Activated T-cell treated with anti-CD3 and anti-CD28 coated beads, Interleukin-2, amount 50 U/mL, for 48 hours (primary cell): ENCODE measurements at places on chromosomes 7 and 10.

GRCh38 chr7:120060281-120060680 lies 212.7 kb upstream of the KCND2 start:
- DNase-seq: no peak

GRCh38 chr10:25578061-25578460 lies 356.0 kb upstream of the MYO3A start:
- no peak for DNase-seq

GRCh38 chr7:108203537-108203936 lies 73.4 kb upstream of the LAMB4 start:
- DNase-seq: no peak

GRCh38 chr7:84194484-84195271 lies at the start of gene SEMA3A:
SEMA3A (minus strand) TSS chr7:84194789; CDS start chr7:84194586, 203 bp downstream.
- DNase-seq: peak; percentile 27

GRCh38 chr10:84375011-84375410 lies 46.6 kb downstream of the CCSER2 start:
- DNase-seq: no peak

GRCh38 chr10:124732931-124733570 lies 11.1 kb downstream of the FAM53B start:
- DNase-seq: peak; percentile 86

GRCh38 chr10:11975795-11976194 lies 66.8 kb downstream of the UPF2 start:
- DNase-seq: no peak

DNA sequence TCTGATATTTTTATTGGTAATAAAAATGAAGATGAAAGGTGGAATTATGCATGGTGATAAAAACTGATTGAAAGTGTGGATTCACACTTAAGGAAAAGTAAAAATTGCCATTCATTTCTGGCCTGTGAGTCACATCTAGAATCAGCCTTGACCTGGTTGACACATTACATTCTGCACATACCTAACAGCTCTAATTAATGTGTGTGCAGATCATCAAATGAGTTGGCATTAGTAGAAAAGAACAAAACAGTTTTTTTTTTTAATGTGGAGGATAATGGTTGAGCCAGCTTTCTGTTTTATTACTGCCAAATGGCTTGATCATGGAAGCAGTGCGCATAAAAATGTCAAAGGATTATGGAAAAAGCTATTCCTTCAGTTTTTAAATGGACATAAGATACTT lies 142.6 kb upstream of the TMEM196 start:
- DNase-seq: no peak

DNA sequence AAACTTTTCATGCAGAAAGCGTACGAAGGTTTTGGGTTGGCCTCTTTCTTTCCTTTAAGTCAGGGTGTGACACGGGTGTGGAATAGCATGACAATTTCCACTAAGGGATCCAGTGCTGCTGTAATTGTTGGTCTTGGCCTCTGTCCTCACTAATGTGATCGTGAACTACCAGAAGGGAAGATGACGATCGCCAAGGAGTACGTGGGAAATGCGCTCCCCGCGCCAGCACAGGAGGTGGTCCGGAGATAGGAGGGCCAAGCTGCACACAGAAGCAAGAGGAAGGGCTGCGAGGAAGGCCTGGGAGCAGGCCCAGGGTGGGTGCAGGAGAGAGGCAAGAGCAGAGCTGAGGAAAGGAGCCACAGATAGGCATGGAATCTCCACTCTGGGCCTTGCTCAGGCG lies 79.7 kb upstream of the PODXL start:
- no peak for DNase-seq

DNA sequence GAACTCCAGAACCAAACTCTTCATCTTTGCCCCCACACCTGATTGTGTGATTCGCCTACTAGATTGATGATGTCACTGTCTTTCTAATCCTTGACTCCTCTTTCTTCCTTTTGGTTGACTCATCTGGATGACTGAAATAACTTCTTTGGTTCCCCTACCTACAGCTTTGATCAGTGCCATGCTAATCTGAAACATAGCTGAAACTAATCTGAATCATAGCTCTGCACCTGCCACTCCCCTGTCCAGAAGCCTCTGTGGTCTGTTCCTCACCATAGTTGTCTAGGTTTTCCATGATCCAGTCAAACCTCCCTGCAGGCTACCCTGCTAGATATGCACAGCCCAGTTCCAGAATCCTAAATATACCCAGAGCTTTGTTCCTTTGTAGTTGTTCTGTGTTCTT lies 51.9 kb downstream of the ZNF365 start:
- peak; percentile 58 for DNase-seq
